ENCODE measurements at places on chromosomes 13 and 19.
A peak's percentile ranks its signal among the peaks of the same experiment; 100 is the strongest.

DNA sequence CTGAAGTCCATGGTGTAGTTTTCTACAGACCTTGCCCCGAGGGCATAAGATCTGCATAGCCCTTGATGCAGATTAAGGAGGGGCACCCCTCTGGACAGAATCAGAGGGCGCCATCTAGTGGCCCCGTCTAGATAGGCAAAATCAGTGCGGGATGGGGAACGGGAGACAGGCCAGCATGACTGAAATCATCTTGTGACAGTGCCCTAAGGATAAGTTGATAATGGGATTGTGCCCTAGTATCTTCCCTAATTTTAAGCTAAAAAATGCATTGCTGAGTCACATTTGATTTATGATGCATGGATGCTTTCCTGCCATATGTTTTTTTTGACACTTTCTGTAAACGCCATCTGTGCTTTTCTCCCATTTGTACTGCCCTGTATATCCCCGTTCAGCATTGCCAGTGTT is 19.0 kb upstream of the GPI start:
- DNase-seq, result peak; percentile 87

DNA sequence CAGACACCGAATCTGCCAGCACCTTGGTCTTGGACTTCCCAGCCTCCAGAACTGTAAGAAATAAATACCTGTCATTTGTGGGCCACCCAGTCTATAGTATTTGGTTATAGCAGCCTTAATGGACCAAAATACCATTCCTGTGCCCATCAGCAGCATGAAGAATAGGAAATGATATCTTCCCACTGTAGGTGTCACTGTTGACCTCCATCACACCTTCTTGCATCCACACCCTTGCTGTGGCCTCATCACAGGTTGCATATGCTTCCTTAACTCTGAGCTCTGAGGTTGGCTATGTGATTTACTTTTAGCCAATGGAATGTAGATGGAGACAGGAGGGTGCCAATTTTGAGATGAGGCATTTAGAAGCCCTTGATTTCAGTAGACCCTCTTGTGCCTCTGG is 242.0 kb upstream of the TSHZ3 start:
- no peak for DNase-seq

- DNase-seq, result no peak
Observed at GRCh38 chr13:58472483-58472882, 840.9 kb downstream of the PCDH17 start.

GRCh38 chr13:73340069-73340468 is 281.3 kb downstream of the KLF5 start:
- DNase-seq, result no peak

DNA sequence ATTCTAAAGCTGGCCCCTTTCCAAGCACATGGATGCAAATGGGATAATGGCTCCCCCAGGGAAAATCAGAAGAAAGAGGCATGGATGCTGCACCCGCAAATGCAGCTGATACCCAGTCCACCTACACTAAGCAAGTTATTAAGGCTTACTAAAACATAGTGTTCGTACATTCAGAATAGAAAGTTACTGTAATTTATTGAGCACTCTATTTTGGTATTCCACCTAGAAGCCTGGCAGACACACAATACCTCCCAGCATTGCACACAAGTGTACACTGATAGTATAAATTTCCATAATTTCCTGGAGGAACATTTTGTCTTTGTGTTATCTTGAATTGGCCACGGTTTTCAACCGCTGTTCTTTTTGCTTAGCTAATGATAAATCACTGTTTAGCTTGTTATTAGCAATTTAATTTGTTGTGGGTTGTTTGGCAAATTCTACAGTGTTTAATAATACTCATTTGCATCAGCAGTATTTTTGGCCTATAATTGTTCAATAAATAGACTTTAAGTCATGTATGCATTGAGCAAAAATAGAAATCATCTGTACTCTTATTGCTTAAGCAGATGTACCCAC is 94.5 kb upstream of the MRI1 start:
- DNase-seq, result no peak

GRCh38 chr13:88704600-88705275 is 1033.6 kb downstream of the SLITRK5 start:
- no peak for DNase-seq

DNA sequence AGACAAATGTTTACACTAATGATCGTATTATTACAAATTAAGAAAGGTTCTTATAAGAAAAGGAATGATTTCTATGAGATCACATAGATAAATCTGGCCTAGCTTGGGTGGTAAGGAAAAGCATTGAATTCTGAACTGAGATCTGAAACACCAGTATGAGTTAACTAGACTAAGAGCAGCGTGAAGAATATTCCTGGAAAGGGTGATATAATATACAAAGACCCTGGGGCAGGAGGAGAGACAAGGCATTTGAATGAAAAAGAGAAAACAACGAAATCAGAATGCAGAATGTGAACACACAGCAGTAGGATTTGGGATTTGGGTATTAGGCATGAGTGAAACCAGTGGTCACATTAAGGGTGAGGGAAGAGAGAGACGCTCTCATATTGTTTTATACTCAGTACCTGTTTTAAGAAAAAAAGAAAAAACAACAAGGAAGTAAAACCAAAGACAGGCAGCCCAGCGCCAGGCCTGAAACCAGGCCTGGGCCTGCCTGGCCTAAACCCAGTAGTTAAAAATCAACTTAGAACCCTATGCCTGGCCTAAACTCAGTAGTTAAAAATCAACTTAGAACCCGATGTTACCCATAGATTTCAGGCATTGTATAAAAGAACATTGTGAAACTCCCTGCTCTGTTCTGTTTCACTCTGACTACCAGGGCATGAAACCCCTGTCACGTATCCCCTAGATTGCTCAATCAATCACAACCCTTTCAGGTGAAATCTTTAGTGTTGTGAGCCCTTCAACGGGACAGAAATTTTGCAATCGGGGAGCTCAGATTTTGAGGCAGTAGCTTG is 287.1 kb downstream of the ITGBL1 start:
- no peak for DNase-seq

DNA sequence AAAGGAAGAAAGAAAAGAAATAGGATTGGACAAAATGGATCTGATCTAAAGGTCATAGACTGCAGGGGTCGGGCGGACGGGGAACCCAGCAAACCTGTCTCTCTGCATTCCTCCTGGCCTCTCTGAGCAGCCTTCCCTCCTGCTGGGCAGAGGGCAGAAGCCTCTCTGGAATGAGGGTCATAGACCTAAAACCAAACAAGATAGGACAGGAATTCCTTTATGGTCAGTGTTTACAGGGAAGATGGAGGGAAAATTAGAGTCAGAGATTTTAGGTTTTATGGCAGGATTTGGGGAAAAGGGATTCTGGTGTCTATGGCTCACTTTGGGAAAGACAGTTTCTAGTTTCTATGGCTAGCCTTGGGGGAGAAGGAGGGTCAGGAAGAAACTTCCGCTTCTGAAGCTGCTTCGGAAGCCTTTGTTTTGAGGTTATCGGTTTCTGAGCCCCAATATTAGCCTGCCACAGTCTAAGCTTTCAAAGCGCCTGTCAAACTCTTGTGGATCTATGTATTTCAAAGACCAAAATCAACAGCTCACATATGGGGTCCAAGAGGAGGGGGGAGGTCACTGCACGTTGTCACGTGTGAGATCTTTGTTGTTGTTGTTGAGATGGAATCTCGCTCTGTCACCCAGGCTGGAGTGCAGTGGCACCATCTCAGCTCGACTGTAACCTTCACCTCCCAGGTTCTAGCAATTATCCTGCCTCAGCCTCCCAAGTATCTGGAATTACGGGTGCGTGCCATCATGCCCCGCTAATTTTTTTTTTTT is 18.9 kb upstream of the DPRX start:
- DNase-seq, result no peak

DNA sequence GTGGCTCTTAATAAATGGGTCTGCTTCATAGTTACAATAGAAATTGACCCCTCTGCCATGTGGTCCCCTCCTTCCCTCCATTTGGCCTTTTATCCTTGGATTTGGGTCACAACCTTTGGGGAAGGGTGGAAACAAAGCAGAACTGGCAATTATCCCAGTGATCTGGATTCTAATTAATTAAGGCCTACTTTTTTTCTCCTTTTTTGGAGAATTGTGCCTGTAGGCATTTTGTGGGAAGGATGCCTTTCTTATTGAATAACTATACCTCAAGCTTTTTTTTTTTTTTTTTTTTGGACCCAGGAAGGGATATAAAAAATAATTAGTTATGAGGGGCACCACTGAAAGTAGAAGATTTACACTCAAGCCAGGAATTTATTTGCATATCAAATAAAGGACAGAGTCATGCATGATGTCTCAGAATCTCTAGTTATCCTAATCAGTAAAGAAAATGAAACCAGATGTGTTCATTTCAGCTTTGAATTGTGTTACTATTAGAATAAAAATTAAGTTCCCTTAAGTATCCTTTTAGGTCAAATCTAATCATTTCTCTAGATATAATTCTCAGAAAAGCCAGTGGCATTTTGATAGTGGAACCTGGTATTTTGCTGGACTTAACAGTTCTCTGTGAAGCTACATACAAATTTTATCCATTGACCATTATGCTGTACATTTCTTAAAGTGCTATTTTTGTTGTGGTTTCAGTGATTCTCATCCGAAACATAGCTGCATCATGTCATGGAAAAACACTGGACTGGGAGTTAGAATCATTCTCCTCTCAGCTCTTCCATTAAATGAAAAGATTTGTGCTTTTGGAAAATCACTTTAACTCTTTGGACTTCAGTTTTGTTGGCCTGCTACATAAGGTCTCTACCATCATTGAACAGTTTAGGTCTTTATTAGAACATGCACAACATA is 129.3 kb downstream of the KCNRG start:
- no peak for DNase-seq

Data from AG08395 (cell line).